ENCODE measurements at places on chromosomes 12 and 14. TPM values are rescaled to one million over a fixed set of nuclear protein-coding genes. Genes with fewer than 3 reads are reported as not detected.

- no peak for DNase-seq
Observed at GRCh38 chr12:114918535-114919233, 234.7 kb upstream of the TBX3 start.

- DNase-seq, result no peak
Observed at GRCh38 chr12:70190262-70191010, 52.8 kb upstream of the CNOT2 start.

DNA sequence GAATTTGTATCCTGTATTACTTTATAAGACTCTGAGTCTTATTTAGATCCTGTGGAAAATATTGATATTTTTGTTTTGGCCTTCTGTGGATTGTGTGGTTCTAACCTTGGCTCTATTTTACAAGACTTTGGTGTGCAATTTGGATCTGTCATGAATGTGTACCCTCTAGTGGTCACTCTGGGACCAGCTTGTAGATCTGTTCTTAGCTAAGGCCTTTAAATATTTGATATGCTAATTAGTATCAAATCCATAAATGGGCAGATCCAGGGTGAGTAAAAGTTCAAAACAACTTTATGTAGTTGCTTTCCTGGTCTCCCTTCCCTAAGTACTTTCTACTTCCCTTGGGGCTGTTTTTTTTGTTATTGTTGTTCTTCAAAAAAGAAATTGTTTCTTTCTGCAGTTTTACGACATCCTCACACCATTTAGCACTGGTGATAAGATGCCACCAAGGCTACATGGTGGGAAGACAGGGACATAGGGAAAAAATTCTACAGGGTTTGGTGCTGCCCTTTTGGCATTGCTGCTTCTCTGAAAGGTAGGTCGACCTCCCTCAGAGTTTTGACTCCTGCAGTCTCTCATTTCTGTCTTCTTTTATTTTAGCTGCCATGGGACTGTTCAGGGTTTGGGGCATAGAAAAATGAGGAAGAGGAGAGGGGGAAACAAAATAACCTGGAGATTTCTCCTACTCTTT lies 238.5 kb downstream of the GPHN start:
- DNase-seq, result no peak

GRCh38 chr14:103736546-103737431 lies 21.2 kb downstream of the ZFYVE21 start:
- no peak for DNase-seq

- DNase-seq, result no peak
Observed at GRCh38 chr12:64729909-64730587, 29.2 kb downstream of the GNS start.

GRCh38 chr14:55309761-55310365 lies 38.6 kb downstream of the FBXO34 start:
- no peak for DNase-seq

DNA sequence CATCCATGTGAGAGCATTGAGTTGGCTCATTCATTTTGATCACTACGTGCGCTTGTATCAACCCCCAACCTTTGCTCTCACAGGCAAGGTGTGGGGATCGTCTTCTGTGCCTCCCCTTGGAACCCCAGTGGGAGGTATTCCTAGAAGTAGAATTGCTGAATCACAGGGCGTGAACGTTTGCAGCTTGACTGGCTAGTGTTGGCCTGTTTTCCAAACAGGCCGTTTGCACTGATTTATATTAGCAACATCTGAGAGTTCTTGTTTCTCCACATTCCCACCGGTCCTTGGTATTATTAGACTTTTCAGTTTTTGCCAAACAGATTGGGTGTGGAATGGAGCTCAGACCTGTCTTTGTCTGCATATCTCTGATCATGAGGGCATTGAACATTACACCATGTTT lies 288.6 kb upstream of the PWP1 start:
- DNase-seq, result no peak

GRCh38 chr12:54044425-54045103 lies 9.1 kb upstream of the HOXC4 start:
- DNase-seq, result no peak

GRCh38 chr12:56661979-56662638 lies 16.3 kb upstream of the ATP5F1B start:
- no peak for DNase-seq

DNA sequence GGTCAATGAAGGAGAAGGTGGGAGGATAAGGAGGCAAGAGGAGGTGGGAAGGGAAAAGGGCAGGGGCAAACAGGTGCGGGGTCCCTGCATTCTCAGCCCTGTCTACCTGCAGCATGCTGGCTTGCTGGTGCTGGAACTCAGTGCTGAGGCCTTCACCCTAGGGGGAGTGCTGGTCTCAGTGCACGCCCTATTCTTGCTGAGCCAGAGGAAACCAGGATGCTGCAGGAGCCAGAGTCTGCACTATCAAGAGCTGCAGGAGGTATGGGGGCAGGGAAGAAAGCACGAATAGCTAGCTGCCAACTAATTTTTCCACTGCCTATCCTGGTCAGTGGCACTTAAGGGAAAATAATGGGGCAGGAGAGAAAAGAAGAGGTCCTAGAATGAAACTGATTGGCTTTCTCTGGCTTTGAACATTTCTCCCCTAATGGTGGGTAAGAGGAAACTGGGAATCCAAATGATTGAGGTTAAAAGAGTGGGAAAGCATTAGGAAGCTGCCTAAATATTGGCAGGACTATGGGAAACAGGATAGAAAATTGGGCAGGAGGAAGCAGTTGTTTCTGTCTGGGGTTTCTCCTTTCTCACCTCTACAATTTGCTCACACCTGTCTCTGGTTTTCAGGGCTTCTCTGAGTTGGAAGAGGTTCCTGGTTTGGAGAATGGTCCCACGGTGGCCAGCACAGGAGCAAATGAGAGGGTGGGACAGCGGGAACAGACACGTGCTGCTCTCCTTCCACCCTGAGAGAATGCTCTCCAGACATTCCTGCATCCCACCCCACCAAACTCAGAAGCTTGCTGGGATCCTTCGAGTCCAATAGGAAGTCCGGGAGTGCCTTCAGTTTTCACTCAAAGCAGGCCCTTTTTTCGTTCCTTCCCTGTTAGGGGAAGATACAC lies 1.9 kb downstream of the TMEM253 start:
- DNase-seq, result no peak

- no peak for DNase-seq
Observed at GRCh38 chr14:24238527-24239037, 3.8 kb downstream of the TINF2 start.

DNA sequence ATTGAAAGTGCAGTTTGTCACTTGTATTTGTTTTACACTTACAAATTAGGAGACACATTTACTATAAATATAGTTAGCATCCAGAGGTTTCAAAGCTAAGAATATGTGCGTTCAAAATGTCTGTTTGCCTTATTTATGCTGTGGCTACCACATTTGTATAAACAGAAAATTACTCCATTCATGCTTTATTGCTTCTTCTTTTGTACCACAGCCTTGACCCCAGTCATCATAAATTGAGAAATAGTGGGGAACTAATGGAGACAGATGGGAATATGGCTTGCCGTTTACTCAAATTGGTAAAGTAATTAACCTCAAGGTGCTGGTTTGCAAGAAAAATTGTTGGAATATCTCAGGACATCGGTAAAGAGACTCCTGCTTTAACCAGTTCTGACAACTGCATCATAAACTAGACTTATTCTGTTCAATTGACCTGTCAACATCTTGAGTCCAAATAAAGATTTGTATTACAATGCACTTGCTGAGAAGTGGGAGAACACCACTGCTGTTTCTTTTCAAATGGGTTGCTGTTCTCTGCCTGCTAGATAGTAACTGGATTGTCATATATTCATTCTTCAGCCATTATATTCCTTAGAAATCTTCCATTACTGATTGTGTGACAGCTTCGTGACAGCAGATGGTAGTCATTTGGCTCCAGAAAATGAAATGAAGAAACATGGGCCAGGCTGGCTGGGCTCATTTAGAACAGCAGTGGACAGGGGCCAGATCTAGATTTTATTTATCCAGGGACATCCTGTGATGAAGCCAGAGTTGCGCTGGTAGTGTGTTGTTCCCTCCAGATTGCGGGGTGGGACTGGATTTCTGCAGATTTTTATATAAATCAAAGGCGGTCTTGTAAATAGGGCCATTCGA lies 354.4 kb downstream of the EGLN3 start:
- DNase-seq, result no peak

The DPPA3 gene
- total RNA-seq, result not detected

The EAPP gene
- 17.9 TPM for total RNA-seq

The CACNA1C gene
- total RNA-seq, result 93.6 TPM

The NR4A1 gene
- 150 TPM for total RNA-seq

The LRRC9 gene
- 0.11 TPM for total RNA-seq

The PRIMA1 gene
- 2.2 TPM for total RNA-seq
